ENCODE measurements at places on chromosomes 6 and 20.
A peak's percentile ranks its signal among the peaks of the same experiment; 100 is the strongest.

DNA sequence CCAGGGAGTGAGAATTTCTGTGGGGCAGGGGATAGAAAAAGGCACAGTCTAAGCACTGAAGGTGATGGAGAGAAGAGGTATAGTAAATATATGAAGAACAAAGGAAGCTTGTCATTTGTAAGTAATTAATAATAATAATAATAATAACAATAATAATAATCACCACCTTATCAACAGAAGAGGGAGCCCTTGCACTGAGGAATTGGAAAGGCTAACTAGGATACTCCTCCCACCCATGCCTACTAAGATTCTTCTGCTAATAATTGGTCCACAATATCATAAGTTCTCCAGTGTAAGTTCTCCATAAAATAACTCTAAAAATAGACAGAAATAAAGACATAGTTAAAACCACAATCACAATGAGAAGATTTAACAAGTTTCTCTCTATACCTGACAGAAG, 912 bp upstream of the OR12D3 start:
- no peak for DNase-seq

- DNase-seq: peak; percentile 92
These were observed 11.4 kb downstream of the ZC3H12D start for GRCh38 chr6:149473080-149474052.

GRCh38 chr20:59122566-59122919, 41.1 kb upstream of the ZNF831 start:
- no peak for DNase-seq

- DNase-seq: no peak
These were observed 21.8 kb downstream of the CTCFL start for GRCh38 chr20:57503035-57503658.

- no peak for DNase-seq
These were observed 2.5 kb upstream of the FKBP5 start for GRCh38 chr6:35691027-35691824.

- DNase-seq: no peak
These were observed 868.3 kb downstream of the EYS start for GRCh38 chr6:64838726-64839125.

DNA sequence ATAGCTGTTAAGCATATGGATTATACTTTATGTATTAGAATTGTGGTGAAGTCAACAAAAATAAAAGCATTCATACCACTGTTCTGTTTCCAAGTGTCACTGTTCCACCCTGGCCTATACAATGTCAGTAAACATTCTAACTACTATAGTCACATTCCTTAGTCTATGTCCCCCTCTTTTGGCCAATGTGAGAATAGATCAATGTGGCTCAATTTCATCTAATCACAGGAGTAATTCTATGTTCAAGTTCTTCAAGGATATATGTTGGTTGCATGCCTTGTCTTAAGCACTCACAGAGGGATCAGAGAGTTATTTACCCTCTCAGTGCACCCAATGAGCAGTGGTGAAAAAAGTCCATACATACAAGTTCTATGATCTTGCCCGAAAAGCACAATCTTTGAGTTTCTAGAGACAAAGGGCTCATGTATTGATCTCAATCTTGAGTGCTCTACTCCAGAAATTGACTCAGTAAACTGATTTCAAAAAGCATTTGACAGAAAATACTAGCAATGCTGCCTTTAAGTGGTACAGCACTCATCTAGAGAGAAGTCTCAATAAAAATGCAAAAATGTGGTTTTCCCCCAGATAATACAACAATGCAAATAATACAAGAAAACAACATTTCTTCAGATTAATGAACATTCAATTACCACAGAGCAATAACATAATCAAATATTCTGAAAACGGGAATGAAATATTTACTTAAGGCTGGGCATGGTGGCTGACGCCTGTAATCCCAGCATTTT, 16.5 kb downstream of the SMLR1 start:
- peak; percentile 31 for DNase-seq

DNA sequence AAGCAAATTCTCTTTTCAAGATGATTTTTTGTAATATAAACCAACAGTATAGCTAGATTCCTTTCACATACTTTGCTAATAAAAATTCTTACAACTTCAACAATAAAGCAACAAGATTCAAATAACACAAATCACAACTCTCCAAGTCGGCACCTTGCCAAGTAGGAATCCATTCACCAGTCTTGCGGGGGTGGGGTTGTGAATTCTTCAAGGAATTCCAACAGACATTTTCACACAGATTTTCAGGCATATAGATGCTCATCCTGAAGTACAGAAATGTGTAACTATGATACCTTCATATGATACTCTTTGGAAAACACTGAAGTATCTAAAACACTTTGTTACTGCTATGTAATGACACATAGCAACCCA, 36.5 kb downstream of the SCML4 start:
- DNase-seq: no peak

DNA sequence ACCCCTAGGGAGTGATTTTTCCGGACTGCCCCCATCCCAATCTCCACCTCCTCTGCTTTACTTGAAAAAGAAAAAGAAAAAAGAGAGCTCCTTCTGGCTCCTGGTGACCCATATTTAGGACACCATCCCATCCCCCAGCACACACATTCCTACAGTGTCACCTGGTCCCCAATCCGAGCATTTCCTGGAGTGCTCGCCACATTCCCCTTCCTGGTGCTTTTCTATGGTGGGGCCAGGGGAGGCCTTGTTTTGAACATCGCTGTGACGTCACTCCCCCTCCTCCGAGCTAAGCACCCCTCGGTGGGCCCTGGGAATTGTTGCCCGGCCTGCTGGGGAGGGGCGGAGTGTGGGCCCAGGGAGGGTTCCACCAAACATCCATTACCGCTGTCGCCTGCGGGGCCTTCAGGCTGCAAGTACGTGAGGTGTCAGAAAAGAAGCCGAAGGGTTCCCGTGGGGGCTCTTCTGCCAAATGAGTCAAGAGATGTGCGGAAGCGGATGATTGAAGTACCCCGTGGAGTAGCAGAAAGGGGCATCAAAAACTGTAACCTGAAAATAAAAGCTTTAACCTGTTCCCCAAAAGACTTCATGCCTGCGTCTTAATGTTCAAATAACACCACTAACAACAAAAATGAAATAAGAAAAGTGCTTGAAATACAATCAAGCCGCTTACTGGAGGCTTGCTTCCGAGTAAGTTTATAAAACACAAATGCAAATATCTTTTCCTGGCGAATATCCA, 2.8 kb upstream of the FOXC1 start:
- DNase-seq: no peak

DNA sequence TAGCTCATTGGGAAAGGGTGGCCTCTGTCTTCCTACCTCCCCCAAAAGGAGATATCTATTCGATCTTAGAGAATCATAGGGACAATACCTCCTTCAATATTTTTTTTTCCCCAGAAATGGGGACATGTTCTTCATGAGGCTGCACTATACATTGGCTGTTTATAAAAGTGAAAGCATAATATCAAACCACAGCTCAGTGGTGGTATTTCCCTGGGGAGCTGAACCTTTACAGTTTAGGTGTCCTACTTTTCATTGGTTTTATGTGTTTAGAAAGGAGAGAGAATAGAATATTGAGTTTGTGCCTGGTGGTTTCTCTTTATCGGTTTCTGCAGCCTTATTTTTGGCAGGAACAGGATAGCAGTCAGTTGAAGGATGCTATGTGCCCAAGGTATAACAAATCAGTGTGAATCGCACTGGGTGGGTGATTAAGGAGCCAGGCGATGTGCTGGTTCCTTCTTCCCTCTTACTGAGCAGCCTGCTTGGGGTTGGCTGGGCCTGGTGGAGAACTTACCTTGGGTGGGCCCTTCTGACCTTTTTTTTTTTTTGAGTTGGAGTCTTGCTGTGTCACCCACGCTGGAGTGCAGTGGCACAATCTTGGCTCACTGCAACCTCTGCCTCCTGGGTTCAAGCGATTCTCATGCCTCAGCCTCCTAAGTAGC, 25.2 kb downstream of the UST start:
- DNase-seq: no peak

DNA sequence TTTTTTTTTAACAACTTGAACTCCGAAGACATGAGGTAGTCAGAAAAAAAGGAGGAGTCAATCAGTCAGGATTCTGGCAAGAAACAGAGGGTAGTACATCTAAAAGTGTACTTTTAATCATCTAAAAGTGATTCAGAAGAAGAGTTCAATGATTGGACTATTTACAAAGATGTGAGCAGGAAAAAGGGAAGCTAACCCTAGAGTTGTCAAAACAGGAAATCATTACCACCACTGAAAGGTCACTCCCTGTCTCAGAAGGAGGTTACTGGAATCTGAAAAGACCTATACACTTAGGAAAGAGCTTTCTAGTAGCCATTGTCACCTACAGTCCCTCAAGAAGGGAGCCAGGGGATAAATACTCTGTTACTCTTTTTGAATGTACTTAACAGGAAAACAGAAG, 16.7 kb upstream of the LMBRD1 start:
- DNase-seq: no peak

GRCh38 chr6:126907996-126908395, 210.5 kb upstream of the RSPO3 start:
- DNase-seq: no peak

DNA sequence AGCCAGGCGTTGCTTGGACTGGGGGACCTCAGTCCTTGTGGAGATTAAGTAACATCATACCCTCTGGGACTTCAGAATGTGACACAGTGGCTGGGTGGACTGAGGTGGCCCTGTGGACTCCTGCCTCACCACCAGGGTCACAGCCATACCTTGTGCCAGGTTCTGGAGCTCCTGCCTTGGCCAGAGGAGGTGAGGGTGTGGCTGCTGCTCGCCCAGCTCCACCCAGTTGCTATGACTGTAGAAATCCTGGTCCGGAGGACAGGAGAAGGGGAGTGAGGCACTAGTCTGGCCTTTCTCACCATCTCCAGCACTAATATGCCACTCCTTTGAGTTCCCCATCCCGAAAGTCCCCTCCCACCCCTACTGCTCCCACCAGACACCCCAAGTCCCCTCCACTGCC, 1.9 kb downstream of the VWA7 start:
- DNase-seq: no peak

- no peak for DNase-seq
These were observed 4.6 kb upstream of the NKX2-2 start for GRCh38 chr20:21518292-21518991.

DNA sequence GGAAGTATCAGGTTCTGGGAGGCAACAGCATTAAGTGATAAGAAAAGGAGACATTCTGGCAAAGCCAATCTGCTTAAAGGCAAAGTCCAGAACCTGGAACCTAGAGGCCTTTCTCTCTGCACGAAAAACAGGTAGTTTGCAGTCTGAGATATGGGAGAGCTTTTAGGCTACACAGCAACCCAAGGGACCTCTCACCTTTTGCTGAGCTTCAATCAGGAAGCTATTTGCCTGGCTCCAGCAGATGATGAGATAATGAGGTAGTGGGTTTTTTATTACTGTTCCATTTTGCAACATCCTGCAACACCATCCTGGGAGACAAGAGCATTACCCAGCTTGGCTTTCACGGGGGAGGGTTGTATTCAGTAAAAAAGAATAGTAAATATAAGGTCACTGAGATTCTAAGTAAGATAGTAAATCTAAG, 143.1 kb downstream of the ADGRG6 start:
- DNase-seq: no peak

DNA sequence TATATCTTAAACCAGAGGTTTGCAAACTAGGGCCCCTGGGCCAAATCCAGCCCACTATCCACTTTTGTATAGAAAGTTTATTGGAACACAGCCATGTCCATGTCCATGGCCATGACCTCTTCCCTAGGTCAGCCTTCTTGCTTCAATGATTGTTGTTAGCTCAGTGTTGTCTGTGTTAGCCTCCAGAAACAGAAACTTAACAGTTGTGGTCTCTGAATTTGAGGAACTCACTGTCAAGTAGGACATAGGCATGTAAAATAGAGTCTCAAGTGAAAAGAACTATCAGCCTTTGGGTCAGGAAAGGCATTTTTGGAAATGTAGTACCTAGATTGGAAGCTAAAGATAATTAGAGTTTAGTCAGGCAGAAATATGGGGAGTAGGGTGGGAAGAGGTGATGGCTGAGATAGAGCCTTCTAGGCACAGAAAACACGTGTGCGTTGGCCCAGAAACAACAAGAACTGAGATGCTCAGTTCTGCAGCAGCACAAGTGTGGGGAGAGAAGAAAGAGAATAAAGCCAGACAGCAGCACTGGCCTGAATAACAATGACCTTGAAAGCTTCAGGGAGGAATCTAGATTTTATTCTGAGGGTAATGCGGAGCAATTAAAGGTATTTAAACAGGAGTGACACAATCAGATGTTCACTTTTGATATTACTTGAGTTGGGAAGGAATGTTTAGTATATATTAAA, 87.0 kb upstream of the OLIG3 start:
- DNase-seq: no peak

DNA sequence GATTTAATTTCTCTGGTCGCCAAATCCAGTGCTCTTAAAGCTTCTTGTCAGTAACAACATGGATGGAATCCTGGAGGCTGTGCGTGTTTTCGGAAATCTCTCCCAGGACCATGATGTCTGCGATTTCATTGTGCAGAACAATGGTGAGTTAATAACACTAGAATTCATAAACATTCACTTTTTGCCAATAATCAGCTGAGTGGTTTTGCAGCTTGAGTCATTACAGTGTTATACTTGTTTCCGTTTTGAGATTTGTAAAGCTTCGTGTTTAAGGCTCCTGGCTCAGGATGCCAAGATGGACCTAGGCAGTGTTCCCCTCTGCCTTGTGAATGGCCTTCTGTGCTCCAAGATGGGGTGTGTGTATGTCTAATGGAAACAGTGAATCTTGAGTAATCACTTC, 113.8 kb downstream of the ARMC2 start:
- DNase-seq: no peak

GRCh38 chr6:94099072-94099471, 679.7 kb upstream of the EPHA7 start:
- no peak for DNase-seq

DNA sequence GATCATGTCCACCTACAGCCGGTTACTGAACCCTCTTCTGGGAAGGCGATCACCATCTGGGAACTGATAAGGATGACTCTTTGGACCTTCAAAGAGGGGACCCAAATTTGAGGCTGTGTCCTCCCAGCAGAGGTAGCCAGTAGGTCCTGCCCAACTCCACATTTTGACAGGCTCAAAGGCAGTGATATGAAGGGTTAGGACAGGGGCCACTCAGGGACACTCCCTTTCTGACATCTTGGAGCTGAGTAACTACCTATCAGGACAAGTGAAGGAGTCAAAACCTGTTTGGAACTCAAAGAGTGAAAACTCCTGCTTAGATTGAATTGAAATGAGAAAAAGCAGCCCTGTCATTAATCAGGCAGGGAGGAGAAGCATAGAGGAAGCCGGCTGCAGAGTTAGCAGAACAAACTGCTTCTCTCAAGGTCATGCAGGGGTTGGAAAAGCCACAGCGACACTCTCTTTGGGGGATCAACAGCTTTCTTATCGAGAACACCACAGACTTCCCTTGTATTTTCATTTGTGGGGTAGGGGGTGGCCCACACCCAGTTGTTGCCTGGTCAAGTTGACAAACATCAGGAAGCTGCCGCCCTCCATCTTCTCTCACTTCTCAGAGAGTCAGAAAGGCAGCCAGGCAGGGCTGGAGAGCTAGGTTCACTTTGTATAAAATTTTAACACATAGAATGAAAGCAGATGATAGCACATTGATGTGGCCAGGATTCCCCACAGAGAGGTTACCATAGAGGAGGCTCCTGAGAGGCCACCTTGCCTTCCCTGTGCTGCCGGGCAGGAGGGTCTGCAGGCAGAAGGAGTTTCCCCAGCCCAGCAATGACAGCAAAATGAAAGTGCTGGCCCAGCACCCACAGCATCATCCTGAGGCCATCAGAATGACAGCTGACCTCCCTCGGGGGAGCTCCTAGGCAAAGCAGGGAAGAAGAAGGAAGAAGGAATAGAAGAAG, 47.6 kb downstream of the AGPAT4 start:
- no peak for DNase-seq
